ENCODE measurements at places on chromosomes 4 and X. TPM values are rescaled to one million over a fixed set of nuclear protein-coding genes. Genes with fewer than 3 reads are reported as not detected.

DGKK gene
- not detected for total RNA-seq

HSD17B13 gene
- total RNA-seq: 0.15 TPM

PABPC4L gene
- total RNA-seq: not detected

PPP1R3F gene
- total RNA-seq: 10.8 TPM

PTTG2 gene
- 1.1 TPM for total RNA-seq

STBD1 gene
- 3.0 TPM for total RNA-seq

SLC6A8 gene
- 1.4 TPM for total RNA-seq

GATA1 gene
- total RNA-seq: not detected

F8A3 gene
- 0.89 TPM for total RNA-seq

ADH1B gene
- not detected for total RNA-seq

USP9X gene
- 49.6 TPM for total RNA-seq

PNCK gene
- total RNA-seq: 0.87 TPM

TACR3 gene
- total RNA-seq: not detected

CD40LG gene
- 66.6 TPM for total RNA-seq

MSX1 gene
- not detected for total RNA-seq

MTMR8 gene
- total RNA-seq: 5.2 TPM

THOC2 gene
- total RNA-seq: 87.2 TPM

FRG2 gene
- total RNA-seq: not detected

XPNPEP2 gene
- 1.7 TPM for total RNA-seq

MEPE gene
- not detected for total RNA-seq

UGT2B10 gene
- total RNA-seq: not detected

MYL5 gene
- total RNA-seq: 21.4 TPM

FATE1 gene
- total RNA-seq: not detected

PCDH18 gene
- total RNA-seq: 0.10 TPM

IL1RAPL1 gene
- total RNA-seq: not detected

HOPX gene
- 40.7 TPM for total RNA-seq
